Fibroblast of upper back skin (primary cell): ENCODE measurements at places on chromosomes 2 and 18.

DNA sequence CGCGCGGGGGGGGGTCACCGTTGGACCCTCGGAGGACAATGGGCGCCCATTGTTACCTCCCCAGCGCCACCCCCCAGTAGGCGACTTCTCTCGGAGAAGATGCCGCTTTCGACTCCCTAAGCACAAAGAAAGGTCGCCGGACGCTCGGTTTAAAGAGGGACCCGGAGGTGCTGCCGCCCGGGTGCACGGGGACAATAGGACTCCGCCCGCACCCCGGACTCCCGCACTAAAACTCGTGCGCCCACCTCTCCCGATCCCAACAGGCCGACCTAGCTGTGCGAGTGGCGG, 318 bp upstream of the CDC42EP3 start:
- DNase-seq, result no peak

- no peak for DNase-seq
Measured at GRCh38 chr2:135546436-135546835, 15.2 kb downstream of the R3HDM1 start.

- DNase-seq, result peak; percentile 43
Measured at GRCh38 chr2:173881461-173881860, 83.7 kb downstream of the SP3 start.

DNA sequence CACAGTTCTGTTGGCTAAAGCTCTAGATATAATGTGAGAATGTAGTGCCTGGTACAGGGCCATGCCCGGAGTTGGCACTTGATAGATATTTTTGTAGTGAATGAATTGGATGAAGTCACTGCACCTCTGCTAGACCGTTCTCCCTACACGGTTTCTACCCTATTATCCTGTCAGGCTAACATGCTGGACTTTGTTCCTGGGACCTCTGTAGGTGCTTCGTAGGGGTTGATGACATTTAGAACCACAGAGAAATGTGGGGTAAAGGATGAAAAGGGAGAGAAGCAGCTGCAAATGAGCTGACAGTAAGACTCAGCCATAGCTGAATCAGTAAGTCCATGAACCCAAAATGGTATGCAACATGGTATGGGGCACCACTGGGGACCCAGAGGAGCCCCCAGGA, 4.1 kb upstream of the FBLN7 start:
- no peak for DNase-seq

GRCh38 chr2:20608666-20609348, 42.1 kb downstream of the HS1BP3 start:
- DNase-seq, result no peak

GRCh38 chr18:24212939-24213338, 74.1 kb downstream of the CABYR start:
- DNase-seq, result peak; percentile 84

- DNase-seq, result no peak
Measured at GRCh38 chr2:144508172-144508851, 11.6 kb downstream of the ZEB2 start.

- no peak for DNase-seq
Measured at GRCh38 chr18:79067611-79068010, 1.6 kb upstream of the ATP9B start.

- DNase-seq, result no peak
Measured at GRCh38 chr18:52822160-52822559, 482.2 kb downstream of the DCC start.
